ENCODE measurements at places on chromosomes 11 and 22. TPM values are rescaled to one million over a fixed set of nuclear protein-coding genes. Genes with fewer than 3 reads are reported as not detected.

Gene ADM2
- 1.7 TPM for total RNA-seq

Gene DDTL
- not detected for total RNA-seq

DNA sequence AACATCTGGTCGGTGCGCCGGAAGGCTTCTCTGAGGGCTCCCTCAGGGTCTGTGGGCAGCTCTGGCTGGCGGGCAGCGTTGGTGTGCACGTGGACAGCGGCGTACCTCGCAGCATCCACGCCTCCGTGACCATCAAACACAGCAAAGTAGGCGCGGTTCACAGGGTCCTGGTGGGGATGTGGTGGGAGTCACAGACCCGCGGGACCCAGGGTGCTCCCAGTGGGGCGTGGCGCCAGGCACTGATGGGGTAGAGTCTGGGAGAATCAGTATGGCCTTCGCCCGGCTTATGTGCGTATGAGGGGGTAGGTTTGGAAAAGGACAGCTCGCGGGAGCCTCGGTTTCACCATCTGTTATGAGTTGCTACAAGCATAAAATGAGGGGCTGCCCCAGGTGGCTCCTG lies 19.2 kb downstream of the PPM1F start:
- H3K36me3 ChIP-seq: peaks cover 3% of the 10 kb centered on the region
- peaks cover 22% of the 10 kb centered on the region for H3K4me1 ChIP-seq
- H3K4me3 ChIP-seq: no peak overlapping the region
- DNase-seq: no peak
- H3K27me3 ChIP-seq: no peaks in the 10 kb centered on the region
- H3K27ac ChIP-seq: no peak overlapping the region

DNA sequence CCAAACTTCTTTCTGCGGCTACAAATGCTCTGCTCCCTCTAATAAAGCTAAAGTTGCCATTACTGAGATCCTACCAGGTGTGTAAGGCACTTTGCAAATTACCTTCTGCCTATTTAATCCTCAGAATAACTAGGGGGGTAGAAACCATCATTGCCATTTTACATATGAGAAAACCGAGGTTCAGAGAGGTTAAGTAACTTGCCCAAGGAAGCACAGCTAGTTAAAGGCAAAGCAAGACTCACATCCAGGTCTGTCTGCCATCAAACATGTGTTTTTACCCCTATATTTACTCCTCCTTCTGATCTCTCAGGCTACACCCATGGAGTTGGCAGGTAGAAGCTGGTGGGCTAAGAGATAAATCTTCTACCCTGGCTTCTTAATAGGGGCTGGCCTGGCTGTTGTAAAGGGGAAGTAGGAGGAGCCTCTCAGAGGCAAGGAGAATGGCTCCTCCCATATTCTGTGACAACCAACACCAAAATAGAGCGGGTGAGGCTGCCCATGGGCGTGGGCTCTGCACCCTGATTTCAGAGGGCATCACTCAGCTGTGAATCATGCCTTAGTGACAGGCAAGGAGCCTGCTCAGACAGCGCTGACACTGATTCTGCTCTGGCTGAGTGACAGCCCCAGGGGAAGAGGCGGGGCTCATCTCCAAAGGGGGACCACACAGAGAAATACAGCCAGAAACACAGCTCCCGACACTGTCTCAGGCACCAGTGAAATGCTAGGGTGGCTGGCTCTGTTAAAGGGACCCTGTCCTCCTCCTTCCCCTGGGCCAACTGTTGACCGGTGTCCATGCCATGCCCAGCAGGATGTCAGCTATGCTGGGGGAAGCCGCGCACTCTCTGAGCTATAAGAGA lies 106.8 kb downstream of the ABTB2 start:
- H3K4me1 ChIP-seq: peaks cover 22% of the 10 kb centered on the region
- H3K27me3 ChIP-seq: peaks cover 7% of the 10 kb centered on the region
- H3K36me3 ChIP-seq: no peaks in the 10 kb centered on the region
- H3K27ac ChIP-seq: no peak overlapping the region
- H3K4me3 ChIP-seq: no peak overlapping the region

DNA sequence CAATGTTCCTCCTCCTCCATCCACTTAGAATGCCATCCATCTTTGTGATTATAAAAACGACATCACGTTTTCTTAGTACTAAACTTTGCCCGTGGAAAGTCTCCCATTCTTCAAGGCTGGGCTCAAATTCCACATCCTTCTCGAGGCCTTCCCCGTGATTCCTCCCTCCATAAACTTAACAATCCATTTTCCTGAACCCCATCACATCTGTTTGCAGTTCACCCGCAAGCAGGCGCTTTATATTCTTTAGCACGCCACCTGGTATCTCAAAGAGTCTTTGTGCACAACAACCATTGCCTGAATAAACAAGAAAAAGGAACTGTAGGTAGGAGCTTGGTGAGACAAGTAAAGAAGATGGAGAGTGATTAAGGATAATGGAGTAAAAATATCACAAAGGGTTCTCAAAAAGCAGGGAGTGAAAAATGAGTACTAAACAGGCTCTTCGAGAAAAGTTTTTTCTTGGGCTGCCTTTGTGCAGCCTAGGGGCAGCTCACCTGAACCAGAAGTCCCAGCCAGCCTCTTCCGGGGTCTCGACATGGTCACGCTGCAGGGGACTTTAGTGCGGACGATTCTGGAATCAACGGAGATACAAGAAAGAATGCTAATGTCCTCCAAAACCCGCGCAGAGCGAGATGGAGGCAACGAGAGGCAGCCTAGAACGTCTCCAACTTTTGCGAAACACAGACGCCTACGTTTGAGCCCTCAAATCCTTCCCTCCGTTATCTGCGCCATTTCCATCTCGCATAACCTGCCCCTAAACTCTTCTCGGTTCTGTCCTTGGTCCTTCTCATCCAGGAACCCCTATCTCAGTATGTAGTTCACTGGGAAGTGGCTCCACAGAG lies 585 bp downstream of the THYN1 start:
- H3K27ac ChIP-seq: peak overlapping the region; percentile 91
- no peaks in the 10 kb centered on the region for H3K27me3 ChIP-seq
- no peaks in the 10 kb centered on the region for H3K36me3 ChIP-seq
- DNase-seq: peak; percentile 20
- peak overlapping the region; percentile 95 for H3K4me3 ChIP-seq
- H3K4me1 ChIP-seq: peaks cover 30% of the 10 kb centered on the region

Gene APOBEC3H
- total RNA-seq: not detected

Gene XBP1
- total RNA-seq: 66.5 TPM

DNA sequence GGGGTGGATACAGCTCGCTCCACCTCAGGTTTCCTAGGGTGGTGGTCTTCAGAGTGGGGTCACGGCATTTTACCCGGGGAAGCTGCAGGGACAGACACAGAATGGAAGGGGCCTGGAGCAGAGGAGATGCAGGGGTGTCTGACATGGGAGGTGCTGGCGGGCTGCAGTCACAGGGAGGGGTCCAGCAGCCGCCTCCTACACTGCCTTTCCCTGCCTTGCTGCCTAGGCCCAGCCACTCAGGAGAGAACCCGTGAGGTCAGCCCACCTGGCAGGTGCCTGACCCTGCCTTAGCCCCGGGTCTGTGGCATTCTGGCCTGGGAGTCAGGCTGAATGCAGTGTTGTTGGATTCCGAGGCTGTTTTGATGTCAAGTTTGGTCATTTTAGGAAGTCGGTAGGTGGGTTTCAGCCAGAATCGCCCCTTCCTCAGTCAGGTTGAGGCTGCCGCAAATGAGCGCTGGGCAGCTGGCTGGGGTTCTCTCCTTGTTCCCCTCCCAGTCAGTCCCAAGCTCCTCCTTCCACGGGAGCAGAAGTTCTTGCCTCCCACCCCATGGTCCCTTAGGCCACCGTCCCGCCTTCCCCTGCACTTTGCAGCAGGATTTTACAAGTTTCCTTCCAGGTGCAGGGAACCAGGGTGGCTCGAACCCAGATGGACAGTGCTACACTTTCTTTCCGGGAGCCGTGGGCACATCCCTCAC lies 294.5 kb downstream of the TBC1D22A start:
- H3K36me3 ChIP-seq: peaks cover 6% of the 10 kb centered on the region
- no peak overlapping the region for H3K4me3 ChIP-seq
- no peak overlapping the region for H3K27ac ChIP-seq
- DNase-seq: no peak
- peaks cover 17% of the 10 kb centered on the region for H3K27me3 ChIP-seq

GRCh38 chr11:8684600-8685290 lies 2.2 kb downstream of the RPL27A start:
- no peak overlapping the region for H3K27ac ChIP-seq
- peaks cover 7% of the 10 kb centered on the region for H3K27me3 ChIP-seq
- no peak for DNase-seq
- peaks cover 44% of the 10 kb centered on the region for H3K36me3 ChIP-seq
- peak overlapping the region; percentile 99 for H3K4me3 ChIP-seq
- peaks cover 73% of the 10 kb centered on the region for H3K4me1 ChIP-seq

- no peak overlapping the region for H3K4me3 ChIP-seq
- DNase-seq: no peak
- peaks cover 6% of the 10 kb centered on the region for H3K36me3 ChIP-seq
- H3K27me3 ChIP-seq: peaks cover 51% of the 10 kb centered on the region
Measured at GRCh38 chr22:46528121-46528610, 9.3 kb downstream of the CELSR1 start.

Gene CFAP300
- total RNA-seq: 6.4 TPM

DNA sequence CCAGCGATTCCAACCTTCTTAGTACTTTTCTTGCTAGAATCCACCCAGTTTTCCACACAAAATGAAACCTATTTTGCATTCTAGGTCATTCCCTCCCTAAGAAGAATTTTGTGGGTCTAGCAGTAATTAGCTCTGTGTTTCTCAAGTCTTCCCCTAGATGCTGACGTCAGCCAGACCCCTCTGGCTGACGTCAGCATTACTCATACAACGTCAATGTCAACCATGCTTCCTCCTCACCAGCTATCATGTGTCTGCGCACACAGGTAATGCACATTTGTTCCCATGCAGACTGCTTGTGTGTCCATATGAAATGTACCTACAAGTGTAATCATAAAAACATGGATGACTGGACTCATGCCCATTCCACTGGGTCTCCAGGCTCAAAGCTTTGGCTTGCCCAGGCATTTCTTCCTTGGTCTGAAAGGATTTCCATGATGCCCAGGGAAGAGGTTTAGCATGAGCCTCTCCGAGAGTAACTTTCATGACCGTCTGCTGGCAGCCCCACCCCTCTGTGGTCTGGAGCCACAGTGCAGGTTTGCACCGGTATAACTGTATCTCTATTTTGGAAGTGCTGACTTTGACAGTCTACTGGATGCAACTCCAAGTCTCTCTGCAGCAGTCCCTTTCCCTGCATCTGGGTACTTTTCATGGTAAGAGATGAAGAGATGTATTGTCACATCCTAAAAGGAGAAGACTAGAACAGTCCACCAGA lies 58.6 kb downstream of the DSCAML1 start:
- H3K27me3 ChIP-seq: peaks cover 6% of the 10 kb centered on the region
- no peak for DNase-seq
- H3K27ac ChIP-seq: no peak overlapping the region
- no peaks in the 10 kb centered on the region for H3K36me3 ChIP-seq
- H3K4me1 ChIP-seq: peaks cover 14% of the 10 kb centered on the region
- no peak overlapping the region for H3K4me3 ChIP-seq

Gene MARK2
- 42.4 TPM for total RNA-seq

GRCh38 chr11:123674297-123674696 lies 19.9 kb upstream of the SCN3B start:
- H3K4me1 ChIP-seq: no peaks in the 10 kb centered on the region
- H3K36me3 ChIP-seq: no peaks in the 10 kb centered on the region
- no peak for DNase-seq

GRCh38 chr11:70913715-70914231 lies 338.6 kb downstream of the SHANK2 start:
- H3K36me3 ChIP-seq: no peaks in the 10 kb centered on the region
- H3K4me1 ChIP-seq: peaks cover 20% of the 10 kb centered on the region
- H3K27ac ChIP-seq: peak overlapping the region; percentile 16
- peaks cover 4% of the 10 kb centered on the region for H3K27me3 ChIP-seq
- DNase-seq: no peak

Gene IFITM10
- not detected for total RNA-seq

- H3K27me3 ChIP-seq: peaks cover 4% of the 10 kb centered on the region
- no peak overlapping the region for H3K27ac ChIP-seq
- H3K36me3 ChIP-seq: peaks cover 4% of the 10 kb centered on the region
- no peak for DNase-seq
- H3K4me1 ChIP-seq: peaks cover 21% of the 10 kb centered on the region
Measured at GRCh38 chr11:43268786-43269185, 43.0 kb upstream of the API5 start.

Gene MPZL3
- total RNA-seq: 0.43 TPM

DNA sequence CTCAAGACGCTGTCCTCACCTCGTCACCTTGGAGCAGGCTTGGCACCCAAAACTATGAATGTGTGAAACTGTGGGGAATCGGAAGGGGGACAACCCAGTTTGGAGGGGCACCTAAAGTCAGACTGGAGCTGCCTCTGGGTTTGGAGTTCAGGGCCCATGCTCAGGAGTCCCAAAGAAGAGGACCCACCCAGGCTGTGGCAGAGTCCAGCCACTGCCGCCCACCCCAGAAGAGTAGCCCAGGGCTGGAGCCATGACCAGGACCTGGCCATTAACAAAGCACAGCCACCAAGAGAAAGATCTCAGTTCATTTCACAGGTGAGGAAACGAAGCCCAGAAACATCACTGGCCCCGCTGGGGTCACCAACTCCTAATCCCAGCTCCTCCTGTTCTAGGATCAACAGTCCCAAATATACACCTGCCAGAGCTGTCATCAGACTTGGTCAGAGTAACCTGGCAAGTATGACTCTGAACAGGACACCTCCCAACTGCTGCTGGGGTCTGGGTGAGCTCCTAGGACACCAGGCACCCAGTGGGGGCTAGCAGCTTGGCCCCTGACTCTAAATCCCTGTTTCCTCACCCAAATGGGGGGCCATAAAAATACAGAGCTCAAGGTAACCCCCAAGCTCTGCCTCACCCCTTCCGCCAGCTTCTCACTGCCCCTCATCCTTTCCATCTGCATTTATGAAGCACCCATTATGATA lies 2.7 kb downstream of the RAB3IL1 start:
- H3K27me3 ChIP-seq: peaks cover 53% of the 10 kb centered on the region
- H3K27ac ChIP-seq: no peak overlapping the region
- peaks cover 10% of the 10 kb centered on the region for H3K4me1 ChIP-seq
- DNase-seq: no peak

DNA sequence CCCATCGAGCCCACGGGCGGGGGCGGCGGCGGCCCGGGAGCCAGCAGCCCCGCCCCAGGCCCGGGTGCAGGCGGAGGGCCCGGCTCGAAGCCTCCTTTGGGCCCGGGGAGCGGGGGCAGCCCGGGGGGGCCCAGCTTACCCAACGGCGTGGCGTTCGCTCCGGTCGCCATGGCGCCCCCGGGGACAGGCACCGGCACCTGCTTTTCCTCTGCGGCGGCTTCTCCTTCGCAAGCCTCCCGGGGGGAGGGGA lies 194 bp downstream of the SF1 start:
- H3K36me3 ChIP-seq: peaks cover 35% of the 10 kb centered on the region
- H3K4me1 ChIP-seq: peaks cover 51% of the 10 kb centered on the region
- peaks cover 5% of the 10 kb centered on the region for H3K27me3 ChIP-seq
- no peak for DNase-seq
- peak overlapping the region; percentile 99 for H3K4me3 ChIP-seq

DNA sequence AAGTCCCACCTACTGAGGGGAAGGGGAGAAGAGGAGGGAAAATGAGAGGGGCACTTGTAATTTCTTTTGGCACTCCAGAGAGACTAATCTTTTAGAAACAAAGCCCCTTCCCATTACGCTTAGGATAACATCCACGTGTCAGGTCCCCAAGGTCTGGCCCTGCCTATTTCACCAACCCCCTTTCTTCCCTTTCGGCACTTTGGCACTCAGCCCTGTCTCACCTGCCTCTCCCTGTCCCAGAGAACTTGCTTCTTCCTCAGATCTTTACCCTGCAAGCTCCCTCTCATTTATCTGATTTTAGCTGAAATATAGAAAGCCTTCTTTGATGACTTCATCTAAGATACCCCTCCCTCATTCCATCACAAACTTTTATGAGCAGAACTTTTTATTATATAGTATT lies 55.5 kb downstream of the RASSF10 start:
- DNase-seq: no peak
- no peak overlapping the region for H3K4me3 ChIP-seq
- no peaks in the 10 kb centered on the region for H3K36me3 ChIP-seq
- no peaks in the 10 kb centered on the region for H3K27me3 ChIP-seq
- H3K27ac ChIP-seq: no peak overlapping the region
- H3K4me1 ChIP-seq: no peaks in the 10 kb centered on the region

Gene TEF
- 13.6 TPM for total RNA-seq

Data from neural crest cell (in vitro differentiated cells).